ENCODE measurements at places on chromosomes 6 and 20. TPM values are rescaled to one million over a fixed set of nuclear protein-coding genes. Genes with fewer than 3 reads are reported as not detected.

Gene POU3F2
- total RNA-seq = not detected

Gene RANBP9
- 45.4 TPM for total RNA-seq

Gene DCDC2
- total RNA-seq = not detected

Gene BPIFB2
- total RNA-seq = not detected

Gene DTNBP1
- total RNA-seq = 14.6 TPM

Gene ANKEF1
- 2.6 TPM for total RNA-seq

Gene RAB23
- 4.3 TPM for total RNA-seq

Gene TSPO2
- total RNA-seq = not detected

Gene SEMG1
- not detected for total RNA-seq

Gene TMEM74B
- 0.18 TPM for total RNA-seq

Gene KIAA0408
- total RNA-seq = 11.0 TPM

Gene LRRN4
- total RNA-seq = not detected

Gene ADAM33
- total RNA-seq = not detected

Gene COL11A2
- total RNA-seq = 1.1 TPM

Gene RAET1L
- total RNA-seq = not detected

Gene CCNC
- total RNA-seq = 64.8 TPM

Gene SLC22A16
- not detected for total RNA-seq

Gene SPATS1
- total RNA-seq = not detected

Gene HMGCLL1
- total RNA-seq = not detected

Gene LY6G6C
- total RNA-seq = not detected

Gene WFDC12
- total RNA-seq = not detected

Gene FUT9
- total RNA-seq = not detected

Gene PCK1
- total RNA-seq = not detected

Gene ID4
- not detected for total RNA-seq

Gene PAK5
- total RNA-seq = not detected

Gene SMOC2
- not detected for total RNA-seq

Gene CPNE5
- 0.29 TPM for total RNA-seq

Gene LGSN
- total RNA-seq = not detected

Gene HLA-DQB2
- 0.97 TPM for total RNA-seq

Gene OXT
- total RNA-seq = not detected

Gene ELOVL4
- total RNA-seq = 1.8 TPM

Gene HSPA12B
- total RNA-seq = not detected

Gene GINS1
- 26.0 TPM for total RNA-seq

Gene PLCB4
- not detected for total RNA-seq

Gene CALHM4
- total RNA-seq = not detected

Gene HLA-DRA
- 39.1 TPM for total RNA-seq

Gene NKAPL
- 0.22 TPM for total RNA-seq

Gene PARD6B
- 5.5 TPM for total RNA-seq

Gene CTCFL
- not detected for total RNA-seq
